ENCODE measurements at places on chromosomes 11 and 22. TPM values are rescaled to one million over a fixed set of nuclear protein-coding genes. Genes with fewer than 3 reads are reported as not detected.

VPREB3 gene
- total RNA-seq, result 0.85 TPM

B3GAT1 gene
- total RNA-seq, result 0.07 TPM

RIMBP3B gene
- 0.38 TPM for total RNA-seq

CAPN1 gene
- total RNA-seq, result 104 TPM

VSTM5 gene
- total RNA-seq, result not detected

SCGB2A2 gene
- not detected for total RNA-seq

TPBGL gene
- 0.15 TPM for total RNA-seq

CAPN5 gene
- 7.2 TPM for total RNA-seq

MOGAT2 gene
- not detected for total RNA-seq

ROM1 gene
- total RNA-seq, result 4.5 TPM

KCTD14 gene
- 1.4 TPM for total RNA-seq

TFIP11 gene
- 22.2 TPM for total RNA-seq

CD82 gene
- 8.1 TPM for total RNA-seq

MPZL3 gene
- total RNA-seq, result 0.33 TPM

LARGE1 gene
- total RNA-seq, result 4.4 TPM

CCDC116 gene
- 0.06 TPM for total RNA-seq

PNPLA3 gene
- 0.73 TPM for total RNA-seq

SORL1 gene
- 1.6 TPM for total RNA-seq

LDHAL6A gene
- not detected for total RNA-seq

WNT11 gene
- total RNA-seq, result 1.1 TPM

GNAZ gene
- total RNA-seq, result 2.4 TPM

THY1 gene
- 14.5 TPM for total RNA-seq

CSF2RB gene
- not detected for total RNA-seq

FAU gene
- 1,040 TPM for total RNA-seq

TUB gene
- 5.2 TPM for total RNA-seq

CCDC15 gene
- total RNA-seq, result 0.43 TPM

OR4D6 gene
- total RNA-seq, result not detected
